ENCODE measurements at places on chromosomes 3 and 15.

- DNase-seq: no peak
Measured at GRCh38 chr15:71136159-71136783, 21.0 kb downstream of the THSD4 start.

DNA sequence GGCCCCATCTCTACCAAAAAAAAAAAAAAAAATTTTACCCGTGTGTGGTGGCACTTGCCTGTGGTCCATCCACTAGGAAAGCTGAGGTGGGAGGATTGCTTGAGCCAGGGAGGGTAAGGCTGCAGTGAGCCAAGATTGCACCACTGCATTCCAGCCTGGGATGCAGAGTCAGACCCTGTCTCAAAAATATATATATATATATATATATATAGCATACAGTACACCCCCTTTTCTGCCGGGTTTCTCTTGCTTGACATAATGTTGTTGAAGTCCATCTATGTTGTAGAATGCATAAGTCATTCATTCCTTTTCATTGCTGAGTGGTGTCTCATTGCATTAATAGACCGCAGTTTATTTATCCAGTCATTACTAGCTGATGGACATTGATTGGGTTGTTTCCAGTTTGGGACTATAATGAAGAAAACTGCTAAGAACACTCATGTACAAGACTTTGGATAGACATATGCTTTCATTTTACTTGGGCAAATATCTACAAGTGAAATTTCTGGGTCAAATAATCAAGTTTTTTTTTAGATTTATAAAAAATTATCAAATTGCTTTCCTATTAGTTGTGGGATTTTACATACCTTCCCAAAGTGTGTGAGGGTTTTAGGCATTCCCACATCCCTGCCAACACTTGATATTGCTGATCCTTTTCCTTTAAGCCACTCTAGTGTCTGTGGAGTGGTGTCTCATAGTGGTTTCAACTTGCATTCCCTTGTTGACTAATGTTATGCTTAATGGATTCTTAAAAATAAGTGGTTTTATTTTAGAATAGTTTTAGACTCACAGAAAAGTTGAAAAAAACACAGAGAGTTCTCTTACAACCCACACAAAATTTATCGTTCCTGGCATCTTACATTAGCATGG lies 2.1 kb upstream of the PRR20G start:
- DNase-seq: no peak

GRCh38 chr3:51593697-51594096 lies 55.2 kb downstream of the RAD54L2 start:
- no peak for DNase-seq

- DNase-seq: no peak
Measured at GRCh38 chr15:23422946-23423708, 23.9 kb downstream of the GOLGA6L2 start.

DNA sequence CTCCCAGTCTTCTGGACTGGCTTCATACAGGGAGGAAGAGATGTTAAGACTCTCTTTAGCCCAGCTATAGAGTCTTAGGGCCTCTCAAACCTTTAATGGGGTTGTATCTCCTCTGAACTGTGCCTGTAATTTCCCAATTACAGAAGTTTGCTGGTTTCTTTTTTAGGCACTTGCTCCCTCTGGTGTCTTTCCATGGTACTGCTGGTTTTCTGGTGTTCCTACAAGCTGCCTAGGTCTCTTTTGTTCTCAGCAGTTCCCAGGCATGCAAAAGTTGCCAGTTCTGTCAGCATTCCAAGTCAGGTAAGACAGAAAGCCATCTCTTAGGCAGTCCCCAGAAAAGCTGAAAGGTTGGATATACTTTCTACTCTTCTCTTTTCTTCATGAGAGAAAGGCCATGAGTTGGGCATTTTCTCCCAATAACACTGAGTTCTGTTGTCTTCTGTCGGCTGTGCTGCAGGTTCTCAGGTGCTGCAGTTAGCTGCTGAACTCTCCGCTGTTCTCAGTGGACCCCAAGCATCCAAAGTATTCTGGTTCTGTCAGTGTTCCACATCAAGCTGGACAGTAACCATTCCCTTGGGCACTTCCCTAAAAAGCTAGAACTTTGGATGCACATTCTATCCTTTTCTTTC lies 54.4 kb upstream of the EHHADH start:
- DNase-seq: no peak

- no peak for DNase-seq
Measured at GRCh38 chr15:68316061-68316804, 38.7 kb downstream of the FEM1B start.

DNA sequence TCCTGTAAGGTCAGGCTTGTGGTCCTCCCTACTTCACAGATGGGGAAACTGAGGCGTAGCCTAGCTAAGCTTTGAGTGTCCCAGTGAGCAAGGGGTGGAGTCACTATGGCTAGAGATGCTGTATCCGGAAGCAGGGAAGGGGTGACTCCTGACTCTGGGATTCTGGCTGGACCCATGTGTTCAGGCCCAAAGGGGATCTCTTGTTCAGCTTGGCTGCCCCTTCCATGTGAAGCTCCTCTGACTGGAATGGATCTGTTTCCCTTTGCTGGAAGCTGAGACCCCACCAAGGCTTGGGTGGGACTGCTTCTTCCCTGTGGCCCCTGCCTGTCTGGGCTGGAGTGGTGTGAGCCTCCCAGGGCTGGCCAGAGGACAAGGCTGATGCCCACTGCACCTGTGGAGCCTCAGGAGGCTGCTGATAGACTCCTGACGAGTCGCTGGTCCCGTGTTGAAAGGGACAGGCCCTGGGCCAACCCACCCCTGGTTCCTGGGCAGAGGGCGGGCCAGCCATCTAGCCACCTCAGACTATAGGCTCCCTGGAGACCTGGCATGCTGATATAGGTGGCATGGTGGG lies 1.0 kb downstream of the MAPKAPK3 start:
- DNase-seq: no peak

DNA sequence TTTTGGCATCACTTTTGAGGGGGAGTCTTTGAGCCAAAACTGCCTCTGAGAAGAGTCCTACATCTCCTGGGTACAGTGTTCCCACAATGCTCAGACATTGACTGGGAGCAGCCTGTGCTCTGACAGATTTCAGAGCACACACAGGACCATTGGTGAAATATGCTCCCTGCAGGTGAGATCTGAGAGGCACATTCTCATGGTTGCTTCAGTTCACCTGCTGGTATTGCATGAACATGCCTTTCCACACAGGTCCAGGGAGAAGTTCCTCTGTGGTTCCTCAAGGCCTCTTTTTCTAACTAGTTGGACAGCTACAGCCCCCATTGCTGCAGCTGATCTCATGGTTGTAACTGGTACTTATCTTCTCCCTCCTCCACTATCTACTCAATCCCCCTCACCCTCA lies 37.0 kb downstream of the FOXL2 start:
- no peak for DNase-seq

DNA sequence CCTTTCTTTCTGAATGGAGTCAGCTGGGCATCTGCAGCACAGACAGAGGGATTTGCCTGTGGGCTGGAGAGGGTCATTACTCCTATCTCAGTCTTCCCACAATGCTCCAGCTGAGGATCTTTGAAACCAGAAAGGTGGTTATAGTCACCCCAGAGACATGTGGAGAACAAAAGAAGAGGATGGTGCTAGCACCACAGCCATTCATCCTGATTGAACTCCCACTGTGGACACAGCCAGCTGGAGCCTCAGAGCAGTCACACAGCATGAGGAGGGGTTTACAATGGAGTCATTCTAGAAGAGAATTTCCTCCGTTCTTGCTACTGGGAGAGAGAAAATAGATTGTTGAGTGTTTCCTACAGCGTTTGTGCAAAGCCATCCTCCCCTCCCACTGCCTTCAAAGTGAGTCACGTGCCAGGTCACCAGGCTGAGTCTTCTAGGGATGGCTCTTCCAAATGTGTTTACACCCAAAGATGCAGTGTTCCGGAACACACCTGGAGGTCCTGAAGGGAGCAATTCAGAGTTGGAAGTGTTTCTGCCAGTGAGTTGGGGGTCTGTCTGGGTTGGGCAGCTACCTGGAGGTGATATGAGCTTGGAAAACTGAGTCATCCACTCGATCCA lies 18.9 kb upstream of the GREM1 start:
- no peak for DNase-seq

GRCh38 chr15:96322536-96323318 lies 7.8 kb upstream of the NR2F2 start:
- no peak for DNase-seq

DNA sequence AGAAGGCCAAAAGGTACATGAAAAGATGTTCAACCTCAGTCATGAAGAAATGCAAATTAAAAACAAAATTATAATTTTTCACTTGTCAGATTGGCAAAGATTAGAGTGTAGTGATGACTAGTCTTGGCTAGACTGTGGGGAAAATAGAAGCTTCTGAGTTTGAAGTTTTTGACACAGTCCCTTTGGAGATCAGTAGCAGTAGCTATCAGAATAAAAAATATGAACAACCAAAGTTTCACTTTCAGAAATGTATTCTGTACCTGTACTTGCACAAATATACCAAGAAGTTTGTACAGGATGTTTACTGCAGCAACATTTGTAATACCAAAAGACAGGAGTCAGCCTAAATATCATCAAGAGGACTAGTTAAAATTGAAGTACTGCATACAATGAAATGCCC lies 14.1 kb downstream of the ATP2C1 start:
- DNase-seq: no peak

DNA sequence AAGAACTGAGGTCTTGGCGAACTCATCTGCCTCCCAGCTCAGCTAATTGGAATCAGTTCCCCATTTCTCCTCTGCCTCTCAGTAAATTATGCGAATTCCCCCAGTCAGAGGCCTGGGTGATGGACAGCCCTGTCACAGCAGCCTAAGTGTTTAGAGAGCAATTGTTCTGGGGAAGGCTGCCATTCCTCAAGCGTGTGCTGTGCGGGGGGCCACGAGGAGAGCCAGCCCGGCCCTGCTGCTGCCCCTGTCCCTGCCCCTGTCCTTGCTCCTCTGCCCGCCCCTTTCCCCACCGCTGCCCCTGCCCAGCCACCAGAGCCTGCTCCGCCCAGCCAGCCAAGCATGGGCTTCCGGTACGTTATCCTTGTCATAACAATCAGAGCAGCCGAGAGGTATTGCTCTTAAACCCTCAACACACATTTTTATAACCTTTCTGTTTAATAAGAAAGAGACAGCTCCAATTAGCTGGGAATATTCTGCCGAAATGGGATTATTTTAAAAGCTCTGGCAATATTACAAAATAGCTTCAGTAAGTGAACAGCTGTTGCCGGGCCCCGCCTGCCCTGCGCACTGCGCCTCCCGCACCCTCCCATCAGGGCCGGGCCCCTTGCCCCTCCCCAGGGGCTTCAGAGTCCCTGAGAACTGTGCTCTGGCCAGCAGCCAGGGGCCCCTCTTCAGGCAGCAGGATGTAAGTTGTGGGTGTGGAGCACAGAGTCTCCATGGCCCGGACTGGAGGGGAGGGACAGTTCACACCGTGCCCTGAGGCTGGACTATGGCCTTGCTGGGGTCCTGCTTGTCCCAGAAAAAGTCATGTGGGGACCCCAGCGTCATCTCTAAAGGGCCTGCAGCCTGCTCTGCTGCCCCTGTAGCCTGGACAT lies 12.4 kb upstream of the CACNA2D2 start:
- no peak for DNase-seq

DNA sequence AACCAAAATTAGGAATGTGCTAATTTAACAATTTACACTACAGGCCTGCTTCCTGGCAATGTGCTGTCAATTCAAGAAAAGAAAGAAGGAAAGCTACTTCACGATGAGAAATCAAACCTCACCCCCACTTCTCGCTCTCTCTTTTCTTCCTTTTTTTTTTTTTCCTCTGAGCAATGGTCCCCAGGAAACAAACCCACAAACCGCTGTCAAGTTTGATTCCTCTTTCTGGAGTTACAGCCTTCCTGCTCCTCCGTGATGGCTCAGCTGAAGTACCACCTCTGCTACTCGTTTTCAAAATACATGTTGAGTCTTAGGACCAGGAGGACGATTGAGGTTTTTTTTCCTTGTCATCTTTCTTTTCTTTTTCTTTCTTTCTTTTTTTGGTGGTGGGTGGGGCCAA lies 3.4 kb upstream of the TRIM71 start:
- no peak for DNase-seq

DNA sequence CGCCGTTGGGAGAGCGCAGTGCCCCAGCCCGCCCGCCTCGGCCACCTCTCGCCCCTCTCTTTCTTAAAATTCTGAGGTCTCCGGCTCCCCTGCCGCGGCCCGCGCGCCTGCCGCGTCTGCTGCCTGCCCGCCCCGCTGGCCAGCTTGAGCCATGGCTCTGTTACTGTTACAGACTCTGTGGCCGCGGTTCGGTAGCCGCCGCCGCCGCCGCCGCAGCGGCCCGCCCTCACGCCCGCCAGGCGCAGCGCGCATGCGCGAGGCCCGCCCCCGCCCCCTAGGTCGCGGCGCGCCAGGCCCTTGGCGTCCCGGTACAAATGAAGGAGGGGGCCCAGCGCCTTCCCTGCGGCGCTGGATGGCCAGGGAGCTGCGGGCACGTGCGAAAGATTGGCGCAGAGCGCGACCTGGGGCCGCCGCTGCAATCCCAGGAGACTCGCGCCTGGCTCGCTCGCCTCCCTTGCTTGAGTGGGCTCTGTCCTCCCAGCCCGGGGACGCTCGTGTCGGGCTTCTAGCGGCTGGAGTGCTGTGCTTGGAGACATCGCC lies at the start of gene ONECUT1:
ONECUT1 (minus strand) TSS at position 168 of the 540 bp plus-strand sequence. CDS start 452 bp downstream, outside the sequence.
- DNase-seq: no peak

- DNase-seq: no peak
Measured at GRCh38 chr3:105758451-105758850, 110.4 kb downstream of the CBLB start.

- no peak for DNase-seq
Measured at GRCh38 chr15:80154336-80154735, 1.5 kb downstream of the FAH start.

- DNase-seq: no peak
Measured at GRCh38 chr3:128493570-128494366, 767 bp upstream of the GATA2 start.

DNA sequence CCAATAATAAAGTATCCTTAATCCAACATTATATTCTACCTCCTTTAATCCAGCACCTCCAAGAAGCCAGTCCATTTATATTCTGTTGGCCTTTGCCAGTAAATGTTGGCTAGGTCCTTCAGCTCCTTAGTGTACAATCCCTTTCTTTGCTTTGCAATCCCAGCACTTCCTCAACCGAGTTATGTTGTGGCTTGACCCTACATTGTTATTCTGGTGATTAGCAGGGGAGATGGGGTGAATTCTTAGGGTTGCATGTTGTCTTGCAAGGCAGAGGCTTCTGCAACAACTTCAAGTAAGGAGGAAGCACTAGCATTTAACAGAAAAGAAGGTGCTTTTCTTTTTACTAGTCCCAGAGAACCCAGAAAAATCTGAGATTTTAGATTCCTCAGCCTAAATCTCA lies 127.2 kb downstream of the CD47 start:
- DNase-seq: no peak

GRCh38 chr3:23418026-23418425 lies 214.9 kb downstream of the UBE2E2 start:
- no peak for DNase-seq

- DNase-seq: no peak
Measured at GRCh38 chr3:110562621-110563020, 509.0 kb upstream of the NECTIN3 start.

DNA sequence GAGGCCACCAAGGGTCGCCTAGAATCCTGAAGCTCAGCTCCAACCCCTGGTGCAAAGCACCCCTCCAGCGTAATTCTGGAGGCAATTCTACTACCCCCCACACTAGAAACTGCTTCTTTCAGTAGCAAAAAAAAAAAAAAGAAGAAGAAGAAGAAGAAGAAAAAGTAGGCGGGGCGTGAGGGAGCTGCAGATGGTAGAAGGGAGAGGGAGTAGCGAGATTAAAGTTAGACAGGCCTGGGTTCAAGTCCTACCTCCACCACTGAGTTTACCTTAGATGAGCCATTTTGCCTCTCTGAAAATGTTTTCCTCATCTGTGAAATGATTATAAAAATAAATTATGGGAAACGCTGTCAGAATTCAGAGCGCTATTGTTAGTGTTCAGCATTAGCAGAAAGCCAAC lies 913 bp downstream of the FAM174B start:
- no peak for DNase-seq

GRCh38 chr3:19250959-19251610 lies 102.8 kb downstream of the KCNH8 start:
- no peak for DNase-seq

GRCh38 chr15:80918196-80918783 lies 71.3 kb downstream of the MESD start:
- DNase-seq: no peak

Data from AG04449 (cell line).